ENCODE measurements at places on chromosomes 2 and 18. TPM values are rescaled to one million over a fixed set of nuclear protein-coding genes. Genes with fewer than 3 reads are reported as not detected.

IL36A gene
- total RNA-seq = not detected

CD302 gene
- 2.5 TPM for total RNA-seq

NPHP1 gene
- total RNA-seq = 3.6 TPM

RND3 gene
- total RNA-seq = 287 TPM

NT5DC4 gene
- not detected for total RNA-seq
